ENCODE measurements at places on chromosomes 4 and X.

- H3K36me3 ChIP-seq = no peaks in the 10 kb centered on the region
- no peak overlapping the region for H3K4me3 ChIP-seq
- no peak for DNase-seq
- no peaks in the 10 kb centered on the region for H3K4me1 ChIP-seq
- H3K27ac ChIP-seq = no peak overlapping the region
These were observed 68.4 kb downstream of the ARHGEF38 start for GRCh38 chr4:105620640-105621323.

DNA sequence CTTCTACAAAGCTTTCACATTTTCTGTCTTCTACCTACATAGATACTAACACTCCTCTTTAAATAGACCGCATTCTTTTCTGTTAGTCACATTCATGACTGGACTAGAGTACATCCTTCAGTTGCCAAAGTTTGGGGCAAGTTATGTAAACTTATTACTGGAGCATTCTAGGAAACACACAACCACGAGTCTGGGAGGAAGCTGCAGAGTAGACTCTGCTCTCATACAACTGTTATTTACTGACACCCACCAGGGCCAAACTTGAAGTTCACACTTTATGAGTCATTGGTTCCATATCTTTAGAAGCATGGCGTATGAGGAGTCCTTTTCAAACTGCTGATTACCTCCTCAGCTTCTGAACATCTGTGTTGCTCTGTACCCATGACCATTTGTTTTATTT is 87.0 kb downstream of the RNF150 start:
- H3K36me3 ChIP-seq = no peaks in the 10 kb centered on the region
- no peak overlapping the region for H3K4me3 ChIP-seq
- H3K27me3 ChIP-seq = no peaks in the 10 kb centered on the region
- no peaks in the 10 kb centered on the region for H3K4me1 ChIP-seq
- peak overlapping the region; percentile 7 for H3K27ac ChIP-seq

- no peaks in the 10 kb centered on the region for H3K36me3 ChIP-seq
- no peaks in the 10 kb centered on the region for H3K4me1 ChIP-seq
- H3K4me3 ChIP-seq = no peak overlapping the region
- no peaks in the 10 kb centered on the region for H3K27me3 ChIP-seq
- DNase-seq = peak; percentile 42
These were observed 137.6 kb downstream of the EGF start for GRCh38 chr4:110049951-110050925.

- peak; percentile 21 for DNase-seq
- no peaks in the 10 kb centered on the region for H3K4me1 ChIP-seq
- no peak overlapping the region for H3K4me3 ChIP-seq
- no peaks in the 10 kb centered on the region for H3K36me3 ChIP-seq
- H3K27ac ChIP-seq = no peak overlapping the region
These were observed 46.4 kb downstream of the ASMT start for GRCh38 chrX:1661048-1661921.

DNA sequence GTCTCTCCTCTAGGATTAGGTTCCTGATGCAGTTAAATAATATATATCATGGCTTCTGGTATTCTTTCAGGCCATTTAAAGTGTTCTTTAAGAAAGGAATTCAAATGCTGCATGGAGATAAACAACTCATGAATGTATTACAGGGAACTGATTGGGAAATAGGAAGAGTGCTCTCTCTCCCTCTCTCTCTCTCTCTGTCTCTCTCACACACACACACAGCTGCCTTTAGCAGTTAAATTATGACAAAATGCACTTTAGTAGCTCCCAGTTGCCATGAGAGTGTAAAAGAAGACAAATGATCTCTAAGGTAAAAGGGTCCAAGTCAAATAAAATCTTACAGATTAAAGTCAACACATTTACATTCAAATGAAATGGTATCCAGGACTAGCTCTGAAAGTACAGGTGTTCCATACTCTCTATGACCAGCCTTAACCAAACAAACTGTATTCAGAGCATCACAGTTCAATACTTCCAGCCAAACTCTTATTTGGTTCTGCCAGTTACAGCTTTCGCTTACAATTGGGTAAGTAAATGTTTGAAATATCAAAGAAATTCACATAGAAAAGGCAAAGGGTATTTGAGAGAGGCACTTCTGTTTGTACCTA is 94.7 kb upstream of the CXXC4 start:
- H3K4me1 ChIP-seq = no peaks in the 10 kb centered on the region
- no peak overlapping the region for H3K4me3 ChIP-seq
- H3K27me3 ChIP-seq = no peaks in the 10 kb centered on the region
- no peak overlapping the region for H3K27ac ChIP-seq
- DNase-seq = no peak

DNA sequence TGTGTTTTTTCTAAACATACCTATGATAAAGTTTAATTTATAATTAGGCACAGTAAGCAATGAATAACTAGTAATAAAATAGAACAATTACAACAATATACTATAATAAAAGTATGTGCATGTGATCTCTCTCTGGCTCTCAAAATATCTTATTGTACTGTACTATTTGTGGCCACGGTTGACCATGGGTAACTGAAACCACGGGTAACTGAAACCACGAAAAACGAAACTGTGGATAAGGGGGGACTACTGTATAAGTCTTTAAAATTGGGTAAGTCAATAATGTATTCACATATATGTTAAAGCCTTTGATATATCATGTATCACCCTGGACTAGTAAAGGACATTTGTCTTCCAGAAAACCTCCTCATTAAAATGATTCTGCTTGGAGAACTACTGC is 20.0 kb downstream of the TMEM154 start:
- no peaks in the 10 kb centered on the region for H3K36me3 ChIP-seq
- no peak overlapping the region for H3K4me3 ChIP-seq
- H3K27ac ChIP-seq = no peak overlapping the region
- H3K27me3 ChIP-seq = no peaks in the 10 kb centered on the region

- H3K4me1 ChIP-seq = no peaks in the 10 kb centered on the region
- no peak overlapping the region for H3K4me3 ChIP-seq
- no peaks in the 10 kb centered on the region for H3K27me3 ChIP-seq
- H3K27ac ChIP-seq = no peak overlapping the region
- no peak for DNase-seq
- no peaks in the 10 kb centered on the region for H3K36me3 ChIP-seq
These were observed 13.5 kb upstream of the CXCL6 start for GRCh38 chr4:73822812-73823504.

DNA sequence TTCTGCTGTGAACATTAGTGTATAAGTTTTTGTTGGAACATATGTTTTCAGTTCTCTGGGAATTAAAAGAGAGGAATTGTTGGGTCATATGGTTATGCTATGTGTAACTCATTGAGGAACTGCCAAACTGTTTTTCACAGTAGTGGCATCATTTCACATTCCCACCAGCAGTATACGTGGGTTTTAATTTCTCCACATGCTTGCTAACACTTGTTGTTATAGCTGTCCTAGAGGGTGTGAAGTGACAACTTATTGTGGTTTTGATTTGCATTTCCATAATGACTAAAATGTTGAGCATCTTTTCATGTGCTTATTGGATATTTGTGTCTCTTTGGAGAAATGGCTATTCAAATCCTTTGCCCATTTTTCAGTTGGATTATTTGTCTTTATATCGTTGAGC is 13.7 kb downstream of the APELA start:
- H3K36me3 ChIP-seq = no peaks in the 10 kb centered on the region
- no peaks in the 10 kb centered on the region for H3K4me1 ChIP-seq
- no peaks in the 10 kb centered on the region for H3K27me3 ChIP-seq
- no peak for DNase-seq
- no peak overlapping the region for H3K27ac ChIP-seq

- peak; percentile 40 for DNase-seq
- H3K36me3 ChIP-seq = no peaks in the 10 kb centered on the region
- H3K4me3 ChIP-seq = no peak overlapping the region
- no peaks in the 10 kb centered on the region for H3K27me3 ChIP-seq
- H3K4me1 ChIP-seq = no peaks in the 10 kb centered on the region
These were observed 89.5 kb downstream of the OR13H1 start for GRCh38 chrX:131633285-131633917.

GRCh38 chr4:121764702-121765367 is at the start of gene SMIM43:
Gene SMIM43 (minus strand): TSS chr4:121765164. CDS start chr4:121765105, 59 bp downstream.
- no peaks in the 10 kb centered on the region for H3K27me3 ChIP-seq
- no peaks in the 10 kb centered on the region for H3K36me3 ChIP-seq
- no peaks in the 10 kb centered on the region for H3K4me1 ChIP-seq
- peak within 1 kb of the TSS; percentile 16 for H3K4me3 ChIP-seq
- no peak within 1 kb of the TSS for H3K27ac ChIP-seq
- DNase-seq = no peak

- no peaks in the 10 kb centered on the region for H3K36me3 ChIP-seq
- no peaks in the 10 kb centered on the region for H3K27me3 ChIP-seq
- no peak for DNase-seq
- no peak overlapping the region for H3K27ac ChIP-seq
- H3K4me1 ChIP-seq = no peaks in the 10 kb centered on the region
These were observed 659.3 kb upstream of the SLIT2 start for GRCh38 chr4:19592391-19592790.

Data from uterus (tissue), 4 donors.